GM12865 (cell line): ENCODE measurements at places on chromosomes 5 and 9.

DNA sequence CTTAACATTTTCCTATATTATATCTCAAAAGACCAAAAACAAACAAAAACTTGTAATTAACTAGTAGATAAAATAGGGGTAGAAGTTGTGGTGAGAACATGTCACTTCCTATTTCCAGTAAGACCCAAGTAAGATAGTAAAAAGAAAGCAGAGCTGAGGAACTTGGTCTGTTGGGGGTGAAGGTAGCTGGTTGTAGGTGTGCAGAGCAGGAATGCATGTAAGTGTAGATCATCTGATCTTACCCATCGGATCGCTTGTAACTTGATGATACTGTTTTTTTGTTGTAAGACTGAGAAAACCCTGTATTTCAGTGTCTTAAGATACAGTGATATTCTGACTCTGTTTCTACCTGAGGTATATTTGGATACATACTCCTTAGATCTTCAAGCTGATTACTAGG, 5.7 kb downstream of the SRP19 start:
- DNase-seq = no peak

- no peak for DNase-seq
These were observed 135.0 kb downstream of the TAF11L14 start for GRCh38 chr5:17769277-17769676.

DNA sequence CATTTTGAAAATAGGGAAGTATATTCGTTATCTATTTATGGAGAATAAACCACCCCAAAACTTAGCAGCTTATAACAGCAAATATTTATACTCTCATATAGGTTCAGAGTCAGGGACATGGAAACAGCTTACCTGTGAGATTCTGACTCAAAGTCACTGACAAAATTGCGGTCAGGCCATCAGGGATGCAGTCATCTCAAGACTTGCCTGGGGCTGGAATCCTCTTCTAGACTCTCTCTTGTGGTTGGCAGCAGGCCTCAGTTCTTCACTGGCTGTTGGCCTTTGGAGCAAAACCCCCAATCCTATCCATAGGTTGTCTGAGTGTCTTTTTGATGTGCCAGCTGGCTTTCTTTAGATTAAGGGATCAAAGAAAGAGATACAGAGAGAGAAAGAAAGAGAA, 275.6 kb downstream of the SEC61B start:
- DNase-seq = peak; percentile 53

DNA sequence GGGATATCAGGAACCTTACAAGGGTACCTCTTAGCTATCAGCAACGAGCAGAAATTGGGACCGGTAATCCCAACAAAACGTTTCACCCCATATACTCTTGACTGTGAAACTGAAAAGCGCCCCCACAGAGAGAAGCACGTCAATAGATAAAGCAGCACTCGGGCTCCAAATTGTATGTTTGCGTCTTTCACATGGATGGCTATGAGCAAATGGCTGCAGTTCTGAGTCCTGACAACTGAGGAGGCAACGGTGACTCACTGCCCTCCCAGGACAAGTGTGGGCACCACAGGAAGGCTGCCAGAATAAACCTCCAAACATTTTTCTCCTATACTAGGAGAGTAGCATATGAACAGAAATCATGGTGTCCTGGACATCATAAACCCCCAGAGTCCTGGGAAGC, 36.6 kb downstream of the SEMA4D start:
- no peak for DNase-seq

GRCh38 chr9:6907772-6908381, 150.1 kb downstream of the KDM4C start:
- DNase-seq = peak; percentile 26

GRCh38 chr5:132313366-132313765, 19.2 kb downstream of the SLC22A4 start:
- DNase-seq = no peak

DNA sequence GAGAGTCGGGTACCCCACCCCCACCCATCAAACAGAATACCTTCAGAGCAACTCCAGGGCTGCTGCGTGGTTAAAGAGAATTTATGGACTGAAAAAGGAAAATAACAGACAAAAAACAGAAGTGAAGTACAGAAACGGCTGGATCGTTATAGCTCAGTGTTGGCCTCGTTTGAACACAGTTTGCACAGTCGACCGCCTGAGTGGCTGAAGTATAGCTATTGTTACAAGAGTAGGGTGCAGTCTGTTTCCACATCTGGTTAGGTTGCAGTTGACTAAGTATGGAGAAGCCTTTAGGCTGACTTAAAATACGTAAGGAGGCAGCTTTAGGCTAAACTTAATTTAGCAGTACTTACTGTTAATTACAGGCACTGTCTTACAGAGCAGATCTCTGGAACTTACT, 121.2 kb downstream of the GCNT1 start:
- DNase-seq = no peak

GRCh38 chr9:112086627-112087026, 88.5 kb downstream of the SUSD1 start:
- peak; percentile 38 for DNase-seq

DNA sequence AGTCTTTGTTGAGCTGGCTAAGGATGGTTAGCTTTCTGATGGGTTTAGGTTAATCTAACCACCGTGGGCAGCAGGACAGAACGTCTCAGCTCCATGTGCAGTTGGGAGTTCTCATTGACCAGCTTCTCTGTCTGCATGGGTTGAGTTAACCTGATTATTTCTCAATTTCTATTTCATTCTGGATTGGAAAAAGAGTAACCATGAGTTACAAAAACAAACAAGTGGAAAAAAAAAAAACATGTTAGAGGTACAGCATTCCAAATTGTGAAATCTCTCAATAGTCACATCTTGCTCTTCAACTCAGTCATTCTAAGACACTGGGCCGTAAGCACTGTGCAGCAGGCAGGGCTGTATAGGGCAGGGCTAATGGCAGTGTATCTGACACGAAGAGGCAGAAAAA, 343.7 kb upstream of the KLF4 start:
- DNase-seq = no peak

DNA sequence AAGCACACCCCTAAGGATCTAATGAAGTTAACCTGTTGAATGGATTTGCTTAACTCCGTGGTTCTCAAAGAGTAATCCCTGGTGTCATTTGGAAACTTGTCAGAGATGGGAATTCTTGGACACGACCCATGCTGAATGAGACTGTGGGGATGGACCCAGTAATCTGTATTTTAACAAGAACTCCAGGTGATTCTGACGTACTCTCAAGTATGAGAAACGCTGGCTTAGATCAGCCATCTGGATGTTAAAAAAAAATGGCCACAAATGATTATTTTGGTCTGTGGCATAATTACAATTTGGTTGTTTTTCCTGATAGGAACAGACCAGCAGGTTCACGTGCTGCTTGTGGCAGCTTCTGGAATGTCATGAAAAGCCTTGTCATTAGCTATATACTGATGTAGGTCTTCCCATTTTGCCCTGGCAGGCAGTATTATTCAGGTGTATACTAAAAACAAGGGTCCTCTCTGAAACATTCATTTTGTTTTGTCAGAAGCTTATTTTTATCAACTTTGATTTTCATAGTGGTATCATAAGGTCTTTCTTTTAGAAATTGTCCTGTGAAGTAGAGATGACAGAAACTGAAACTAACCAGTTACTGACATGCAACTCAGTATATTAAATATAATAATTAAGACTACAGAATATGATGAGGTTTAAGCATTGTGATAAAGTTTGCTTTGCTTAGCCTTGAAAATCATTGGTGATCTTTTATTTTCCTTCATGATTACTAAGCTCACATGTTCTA, 15.4 kb downstream of the CPEB4 start:
- DNase-seq = no peak

DNA sequence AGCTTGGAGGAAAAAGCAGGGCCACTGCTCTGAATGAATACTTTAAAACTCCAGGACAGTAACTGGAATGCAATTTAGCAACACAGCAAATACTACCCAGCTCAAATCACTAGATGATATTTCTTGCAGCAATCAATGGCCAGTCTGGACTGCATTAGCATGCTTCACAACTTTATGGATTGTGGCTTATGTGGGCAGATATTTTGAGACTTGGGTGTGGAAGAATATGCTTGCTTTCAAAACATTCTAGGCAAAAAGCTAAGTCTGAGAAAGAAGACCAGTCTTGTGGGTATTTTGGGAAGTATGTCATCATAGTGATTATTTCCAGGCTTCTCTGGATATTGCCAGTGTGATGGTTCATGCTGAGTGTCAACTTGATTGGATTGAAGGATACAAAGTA, 3.1 kb downstream of the RANBP3L start:
- no peak for DNase-seq

DNA sequence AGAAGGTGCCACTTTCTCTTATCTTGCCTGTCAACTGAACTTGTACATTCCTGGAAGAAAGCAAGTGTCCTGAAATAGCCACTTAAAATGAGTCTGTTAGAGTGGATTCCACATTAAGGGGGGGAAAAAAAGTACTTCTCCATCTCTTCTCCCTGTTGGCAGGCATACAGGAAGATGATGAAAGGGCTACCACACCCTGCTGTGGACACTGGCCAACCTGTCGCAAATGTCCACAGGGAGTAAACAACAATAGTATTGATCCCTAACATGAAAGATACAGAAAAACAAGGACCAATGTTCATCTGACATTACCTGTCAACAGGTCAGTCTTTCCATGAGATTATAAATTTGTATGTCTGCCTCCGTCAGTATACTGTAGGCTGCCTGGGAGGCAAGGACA, 265.1 kb upstream of the MAP3K1 start:
- no peak for DNase-seq

- peak; percentile 82 for DNase-seq
These were observed 14.4 kb upstream of the SPINK4 start for GRCh38 chr9:33225319-33226147.

GRCh38 chr9:129813661-129814060, 10.3 kb downstream of the TOR1A start:
- no peak for DNase-seq

DNA sequence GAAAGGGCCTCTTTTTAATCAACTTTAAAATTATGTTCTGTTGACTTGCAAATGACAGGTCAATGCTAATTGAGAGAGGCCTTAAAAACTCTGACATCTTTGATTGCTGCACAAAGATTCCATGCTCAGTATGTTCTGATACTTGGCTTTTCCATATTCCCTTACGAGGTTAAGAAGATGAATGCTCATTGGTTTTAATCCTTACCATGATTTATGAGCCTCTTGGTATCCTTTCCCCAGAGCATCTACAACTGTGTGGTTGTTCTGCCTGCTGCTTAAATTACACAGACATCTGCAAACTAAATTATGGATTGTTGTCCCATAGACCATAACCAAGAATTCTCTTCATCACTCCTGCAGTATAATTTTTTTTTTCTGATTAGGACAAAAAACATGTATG, 352.6 kb downstream of the CDH12 start:
- DNase-seq = no peak

DNA sequence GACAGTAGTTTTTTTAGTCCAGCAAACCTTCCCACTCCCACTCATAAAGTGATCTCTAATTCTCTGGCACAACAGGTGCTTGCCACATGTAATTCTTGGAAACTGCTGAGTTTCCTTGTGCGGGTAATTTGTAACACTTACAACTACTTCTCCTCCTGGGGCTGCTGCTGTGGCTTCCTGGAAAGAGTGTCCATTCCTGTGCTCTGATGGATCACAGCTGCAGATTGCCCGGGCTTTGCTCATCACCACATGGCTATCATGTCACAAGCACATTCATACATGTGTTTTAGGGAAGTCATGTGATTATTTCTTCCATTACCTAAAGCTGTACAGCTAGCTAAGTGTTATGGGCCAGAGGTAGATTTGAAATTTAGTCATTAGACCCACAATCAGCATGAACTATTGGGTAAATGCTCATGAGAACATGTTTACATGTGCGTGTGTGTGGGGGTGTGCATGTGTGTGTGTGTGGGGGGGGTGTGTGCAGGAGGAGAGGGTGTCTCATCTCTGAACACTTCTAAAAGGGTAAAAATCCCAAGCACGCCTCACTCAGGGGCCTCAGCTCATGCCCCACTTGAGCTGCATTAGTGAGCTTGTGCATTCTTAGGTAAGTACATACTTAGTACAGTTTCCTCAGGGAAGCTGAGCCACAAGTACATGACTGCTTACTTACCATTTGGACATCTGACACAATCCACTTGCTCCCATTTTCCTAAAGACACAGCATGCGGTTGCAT, 118.1 kb upstream of the CCDC112 start:
- DNase-seq = peak; percentile 13

- DNase-seq = no peak
These were observed 20.5 kb upstream of the GPX3 start for GRCh38 chr5:150999704-151000442.

DNA sequence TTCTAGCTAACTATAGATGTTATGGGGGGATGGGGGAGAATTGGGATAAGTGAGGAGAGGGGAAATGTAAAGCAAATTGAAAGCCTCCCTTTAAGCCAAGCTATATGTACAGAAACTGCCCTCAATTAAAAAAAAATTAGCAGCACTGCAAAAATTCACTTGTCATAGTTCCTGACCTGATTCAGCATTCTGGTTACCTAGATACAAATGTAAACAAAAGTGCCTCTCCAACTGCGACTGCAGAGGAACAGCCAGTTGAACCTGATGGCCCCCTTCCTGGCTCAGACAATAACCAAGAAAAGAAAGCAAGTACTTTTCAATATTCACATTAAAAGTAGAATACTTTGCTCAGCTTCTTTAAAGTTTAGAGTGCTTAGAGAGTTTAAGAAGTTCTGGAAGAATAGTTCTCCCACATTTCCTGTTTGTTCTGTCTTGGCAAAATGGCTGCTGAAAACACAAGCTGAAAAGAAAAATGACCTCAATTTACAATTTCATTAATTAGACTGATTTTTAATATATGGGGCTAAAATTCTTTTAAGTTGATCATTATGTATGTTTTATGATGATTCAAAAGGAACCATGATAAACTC, 1.5 kb downstream of the FAM81B start:
- DNase-seq = no peak

- no peak for DNase-seq
These were observed 39.8 kb upstream of the NUDT12 start for GRCh38 chr5:103602438-103602837.

GRCh38 chr5:76863001-76863400, 13.2 kb downstream of the S100Z start:
- no peak for DNase-seq

DNA sequence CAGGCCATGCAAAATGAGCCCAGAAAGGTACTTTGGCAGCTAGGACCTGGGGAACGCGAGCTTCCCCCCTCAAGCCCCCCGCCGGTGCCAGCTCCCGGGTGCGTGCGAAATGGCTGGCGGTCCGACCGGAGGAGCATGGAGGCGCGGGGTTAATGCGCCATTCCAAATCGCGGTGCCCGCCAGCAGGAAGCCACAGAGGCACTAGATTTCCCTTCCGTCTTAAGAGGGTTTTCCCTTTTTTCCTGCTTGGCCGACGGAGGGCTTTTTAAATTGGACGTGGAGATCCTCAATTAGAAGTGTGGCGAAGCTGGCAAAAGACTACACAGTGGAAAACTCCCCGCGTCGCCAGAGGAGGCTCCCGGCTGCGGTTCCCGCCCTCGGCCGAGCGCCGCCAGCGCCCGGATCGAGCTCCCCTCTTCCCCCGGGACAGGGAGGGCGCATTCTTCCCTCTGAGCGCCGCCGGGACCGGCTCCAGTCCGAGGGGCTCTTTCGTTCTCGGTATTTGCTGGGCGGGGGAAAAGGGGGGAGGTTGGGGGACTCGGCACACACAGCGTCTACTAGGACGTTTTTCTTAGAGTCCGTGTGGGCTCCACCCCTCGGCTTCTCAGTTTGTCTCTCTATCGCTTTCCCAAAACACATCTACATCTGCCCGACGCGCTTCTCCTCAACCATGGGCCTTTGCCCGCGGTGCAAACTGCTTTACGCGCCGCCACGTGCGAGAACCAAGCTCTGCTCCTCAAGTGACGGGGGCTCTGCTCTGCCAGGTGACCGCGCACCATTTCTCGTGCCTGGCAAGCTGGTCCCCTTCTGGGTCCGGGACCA, 3.0 kb downstream of the GDNF start:
- DNase-seq = no peak
